ENCODE measurements at places on chromosomes 3 and 15.

DNA sequence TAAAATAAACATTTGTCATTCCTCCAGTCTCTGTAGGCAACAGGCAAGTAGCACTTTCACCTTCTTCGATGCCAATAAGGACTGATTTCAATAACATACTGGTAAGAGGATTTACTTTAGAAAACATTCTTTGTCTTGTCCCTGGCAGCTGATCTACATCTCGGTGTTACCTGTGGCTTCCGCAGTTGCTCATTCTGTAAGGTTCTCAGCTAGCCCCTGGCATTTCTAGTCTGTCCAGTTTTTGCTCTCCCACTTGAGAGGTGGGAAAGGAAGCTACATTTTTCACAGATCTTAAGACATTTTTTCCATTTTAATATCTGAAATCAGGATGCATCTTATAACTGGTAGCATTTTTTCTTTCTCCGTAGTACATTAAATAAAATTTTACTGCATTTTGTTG is 19.7 kb upstream of the MAP6D1 start:
- H3K4me3 ChIP-seq, result no peak overlapping the region
- no peak for DNase-seq
- no peaks in the 10 kb centered on the region for H3K4me1 ChIP-seq
- H3K36me3 ChIP-seq, result peaks cover 68% of the 10 kb centered on the region

DNA sequence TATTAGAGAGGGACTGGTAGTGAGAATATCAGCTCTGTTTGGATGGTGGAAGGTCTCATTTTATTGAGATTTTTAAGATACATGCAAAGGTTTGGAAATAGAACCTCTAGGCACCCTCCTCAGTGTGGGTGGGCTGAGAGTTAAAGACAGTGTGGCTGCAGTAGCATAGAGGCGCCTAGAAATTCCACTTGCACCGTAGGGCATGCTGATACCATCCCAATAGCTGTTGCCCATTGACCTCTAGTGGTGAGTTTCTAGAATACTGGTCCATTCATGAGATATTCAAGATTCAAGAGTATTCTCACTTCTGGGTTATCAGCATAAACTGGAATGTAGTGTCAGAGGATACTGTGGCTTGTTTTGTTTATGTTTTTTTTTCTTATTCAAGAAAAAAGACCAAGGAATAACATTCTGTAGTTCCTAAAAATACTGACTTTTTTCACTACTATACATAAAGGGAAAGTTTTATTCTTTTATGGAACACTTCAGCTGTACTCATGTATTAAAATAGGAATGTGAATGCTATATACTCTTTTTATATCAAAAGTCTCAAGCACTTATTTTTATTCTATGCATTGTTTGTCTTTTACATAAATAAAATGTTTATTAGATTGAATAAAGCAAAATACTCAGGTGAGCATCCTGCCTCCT is 87.2 kb downstream of the TGFBR2 start:
- H3K27me3 ChIP-seq, result no peaks in the 10 kb centered on the region
- peaks cover 91% of the 10 kb centered on the region for H3K36me3 ChIP-seq
- H3K4me3 ChIP-seq, result no peak overlapping the region
- H3K4me1 ChIP-seq, result peaks cover 67% of the 10 kb centered on the region

DNA sequence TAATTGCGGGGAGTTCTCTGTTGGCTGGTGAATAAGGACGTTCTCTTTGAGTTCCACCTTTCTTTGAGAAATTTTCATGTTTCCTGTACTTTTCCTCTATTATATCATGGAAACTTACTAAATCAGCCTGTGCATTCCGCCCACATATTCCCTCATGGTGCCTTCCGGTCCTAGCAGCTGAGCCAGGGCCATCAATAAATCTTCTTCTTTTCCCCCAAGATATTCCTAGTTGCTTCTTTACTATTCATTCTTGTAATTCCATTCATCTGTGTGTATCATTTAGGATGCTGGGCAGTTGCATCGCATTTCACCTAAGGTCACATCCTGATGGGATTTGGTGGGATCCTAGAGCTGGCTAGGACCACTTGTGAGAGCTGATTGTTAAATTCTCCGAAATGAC is 139.2 kb downstream of the RBMS3 start:
- H3K36me3 ChIP-seq, result no peaks in the 10 kb centered on the region
- H3K4me3 ChIP-seq, result no peak overlapping the region
- no peaks in the 10 kb centered on the region for H3K4me1 ChIP-seq
- no peak overlapping the region for H3K27ac ChIP-seq

DNA sequence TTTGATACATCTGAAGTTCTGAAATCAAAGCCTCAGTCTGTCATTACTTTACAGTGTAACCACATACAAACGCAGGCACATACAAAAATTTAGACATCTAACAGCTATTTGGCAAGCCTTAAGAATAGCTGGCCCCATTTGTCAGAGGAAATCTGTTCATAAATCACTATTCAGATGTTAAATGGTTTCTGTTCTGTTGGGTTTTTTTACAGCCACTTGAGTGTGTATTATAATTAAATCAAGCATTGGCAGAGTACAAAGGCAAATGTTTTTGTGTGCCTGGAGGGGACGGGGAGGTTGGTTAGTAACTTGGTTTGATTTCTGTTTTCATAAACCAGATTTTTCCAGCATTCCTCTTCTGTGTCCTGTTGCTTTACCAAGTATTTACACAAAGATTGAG is 24.1 kb downstream of the PIGB start:
- no peaks in the 10 kb centered on the region for H3K27me3 ChIP-seq
- H3K4me1 ChIP-seq, result no peaks in the 10 kb centered on the region
- H3K36me3 ChIP-seq, result peaks cover 69% of the 10 kb centered on the region
- no peak overlapping the region for H3K27ac ChIP-seq

DNA sequence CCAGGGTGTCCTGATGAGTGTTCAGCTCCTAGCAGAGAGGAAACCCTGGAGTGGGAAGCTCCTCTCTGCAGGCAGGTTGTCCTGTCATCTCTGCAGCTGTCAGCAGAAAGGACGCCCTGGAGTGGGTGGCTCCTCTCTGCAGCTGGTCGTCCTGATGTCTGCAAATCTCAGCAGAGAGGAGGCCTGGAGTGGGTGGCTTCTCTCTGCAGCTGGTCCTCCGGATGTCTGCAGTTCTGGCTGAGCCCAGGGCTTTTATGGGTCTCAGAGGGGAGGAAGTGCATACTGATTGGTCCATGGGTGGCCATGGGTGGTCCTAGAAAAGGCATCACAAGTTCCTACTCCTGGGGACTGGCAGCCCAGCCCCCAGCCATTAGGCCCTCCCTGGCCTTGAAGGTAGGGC is 102.6 kb upstream of the BNIP2 start:
- H3K4me3 ChIP-seq, result no peak overlapping the region

- peaks cover 50% of the 10 kb centered on the region for H3K4me1 ChIP-seq
- no peak overlapping the region for H3K27ac ChIP-seq
- H3K4me3 ChIP-seq, result no peak overlapping the region
- H3K36me3 ChIP-seq, result no peaks in the 10 kb centered on the region
- H3K27me3 ChIP-seq, result no peaks in the 10 kb centered on the region
These were observed 86.3 kb upstream of the CDV3 start for GRCh38 chr3:133487204-133487603.

- H3K27ac ChIP-seq, result no peak overlapping the region
- no peak overlapping the region for H3K4me3 ChIP-seq
- no peaks in the 10 kb centered on the region for H3K36me3 ChIP-seq
- H3K27me3 ChIP-seq, result no peaks in the 10 kb centered on the region
These were observed 92.5 kb downstream of the ADAMTS9 start for GRCh38 chr3:64595253-64595694.

GRCh38 chr15:66927201-66928077 is 138.0 kb upstream of the SMAD3 start:
- H3K4me3 ChIP-seq, result no peak overlapping the region
- DNase-seq, result no peak
- peaks cover 36% of the 10 kb centered on the region for H3K27me3 ChIP-seq
- H3K27ac ChIP-seq, result no peak overlapping the region
- H3K4me1 ChIP-seq, result no peaks in the 10 kb centered on the region
- no peaks in the 10 kb centered on the region for H3K36me3 ChIP-seq

DNA sequence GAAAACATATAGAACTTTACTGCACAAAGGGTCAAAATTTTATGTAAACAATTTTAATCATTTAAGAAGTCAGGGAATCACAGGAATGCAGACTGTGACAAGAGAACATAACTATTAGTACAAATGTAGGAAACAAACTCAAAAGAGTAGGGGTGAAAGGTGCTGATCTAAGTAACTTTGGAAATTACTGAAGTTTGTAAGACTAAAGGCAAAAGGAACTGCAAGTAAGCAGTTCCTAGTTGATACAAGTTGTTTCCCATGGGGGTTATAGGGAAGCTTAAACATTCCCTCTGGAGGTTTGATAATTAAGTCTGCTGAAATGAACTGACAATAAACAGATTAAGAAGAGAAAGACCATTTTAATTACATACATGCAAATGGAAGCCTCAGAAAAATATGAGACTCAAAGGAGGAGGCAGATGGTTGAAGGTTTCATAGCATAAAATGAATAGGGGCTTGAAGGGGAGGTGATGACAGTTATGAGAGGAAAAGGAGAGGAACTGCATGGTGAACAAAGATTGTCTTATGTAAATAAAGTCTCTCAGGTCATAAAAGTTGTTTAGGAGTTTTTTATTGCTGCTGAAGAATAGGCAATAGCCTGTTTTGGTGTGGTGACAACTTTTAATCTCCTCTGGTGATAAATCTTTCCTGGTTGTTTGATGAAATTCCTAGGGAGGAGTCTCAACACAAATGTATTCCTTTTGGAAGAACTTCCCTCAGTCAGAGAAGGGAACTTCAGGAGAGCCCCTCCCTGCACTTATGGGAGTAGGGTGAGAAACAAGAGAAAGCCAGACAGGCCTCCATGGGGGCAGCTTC is 17.1 kb downstream of the SETMAR start:
- peaks cover 12% of the 10 kb centered on the region for H3K36me3 ChIP-seq
- H3K27me3 ChIP-seq, result no peaks in the 10 kb centered on the region
- H3K27ac ChIP-seq, result no peak overlapping the region

GRCh38 chr3:53318522-53318921 is 28.8 kb downstream of the DCP1A start:
- peaks cover 3% of the 10 kb centered on the region for H3K4me1 ChIP-seq
- no peak for DNase-seq
- peaks cover 49% of the 10 kb centered on the region for H3K36me3 ChIP-seq
- H3K27ac ChIP-seq, result no peak overlapping the region
- H3K4me3 ChIP-seq, result no peak overlapping the region

DNA sequence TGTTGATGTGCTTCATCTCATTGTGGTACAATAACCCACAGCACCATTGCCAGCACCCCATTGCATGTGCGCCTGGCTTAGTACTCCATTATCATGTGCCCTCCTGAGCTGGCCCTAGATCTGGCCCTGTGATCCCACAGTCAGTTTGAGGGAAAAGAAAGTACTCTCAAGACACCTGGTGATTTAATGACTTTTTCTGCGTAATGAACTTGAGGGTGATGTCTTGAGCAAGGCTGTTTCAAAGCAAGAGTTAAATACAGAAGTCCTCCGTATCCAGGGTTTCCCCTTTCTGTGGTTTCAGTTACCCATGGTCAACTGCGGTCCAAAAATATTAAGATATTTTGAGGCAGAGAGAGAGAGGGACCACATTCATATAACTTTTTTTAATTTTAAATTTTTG is 16.3 kb downstream of the C3orf20 start:
- H3K27me3 ChIP-seq, result peaks cover 11% of the 10 kb centered on the region
- no peaks in the 10 kb centered on the region for H3K36me3 ChIP-seq
- no peak overlapping the region for H3K4me3 ChIP-seq
- DNase-seq, result no peak

GRCh38 chr3:89335693-89336092 is 228.3 kb downstream of the EPHA3 start:
- no peak for DNase-seq
- no peaks in the 10 kb centered on the region for H3K4me1 ChIP-seq
- H3K27ac ChIP-seq, result no peak overlapping the region

GRCh38 chr3:111989061-111989678 is 9.6 kb upstream of the TAGLN3 start:
- peaks cover 12% of the 10 kb centered on the region for H3K4me1 ChIP-seq
- no peak overlapping the region for H3K4me3 ChIP-seq
- H3K27ac ChIP-seq, result no peak overlapping the region
- no peaks in the 10 kb centered on the region for H3K27me3 ChIP-seq

GRCh38 chr3:144942093-144942837 is 970.6 kb downstream of the DIPK2A start:
- no peak overlapping the region for H3K27ac ChIP-seq
- H3K4me3 ChIP-seq, result no peak overlapping the region
- no peak for DNase-seq
- H3K36me3 ChIP-seq, result no peaks in the 10 kb centered on the region

DNA sequence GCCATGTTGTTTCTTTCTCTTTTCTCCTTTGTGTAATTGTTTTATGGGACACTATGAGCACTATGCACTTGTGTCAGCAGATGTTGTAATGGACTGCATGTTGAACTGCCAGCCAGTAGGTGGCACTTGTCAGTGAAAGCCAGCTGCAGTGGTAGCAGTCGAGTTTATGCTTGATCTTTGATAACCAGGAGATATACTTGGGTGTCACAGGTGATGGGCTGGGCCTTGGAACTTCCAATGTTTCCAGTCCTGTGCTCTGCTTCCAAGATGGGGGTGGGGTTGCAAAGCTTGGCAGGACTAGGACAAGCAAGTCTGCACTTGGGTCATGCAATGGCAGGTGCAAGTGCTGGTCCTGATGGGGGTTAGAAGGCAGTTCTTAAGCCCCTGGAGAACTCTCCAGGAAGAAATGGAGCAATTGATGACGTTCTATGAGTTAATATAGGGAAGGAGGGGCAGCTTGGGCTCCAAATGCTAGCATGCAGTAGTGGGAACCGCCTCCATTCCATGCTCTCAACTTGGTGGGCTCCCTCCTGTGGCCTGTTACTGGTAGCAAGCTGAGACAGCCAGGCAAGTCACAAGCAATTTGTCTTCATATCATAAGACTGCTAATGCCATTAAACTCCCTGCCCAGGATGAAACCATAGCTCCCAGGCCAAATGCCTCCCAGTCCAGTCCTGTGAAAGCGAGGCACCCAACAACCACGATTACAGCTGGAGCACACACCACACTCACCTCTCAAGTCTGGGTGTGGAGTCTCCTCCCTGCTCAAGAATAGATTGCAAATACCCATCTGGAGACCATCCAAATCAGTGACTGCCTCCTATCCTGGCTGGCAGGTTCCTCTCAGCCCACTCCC is 287.2 kb downstream of the CGGBP1 start:
- peaks cover 11% of the 10 kb centered on the region for H3K27me3 ChIP-seq
- H3K36me3 ChIP-seq, result no peaks in the 10 kb centered on the region
- H3K4me1 ChIP-seq, result no peaks in the 10 kb centered on the region
- DNase-seq, result no peak
- H3K4me3 ChIP-seq, result no peak overlapping the region

Measured in activated B cell treated with CpG ODN at 0.5 μM for 24 hours (primary cell).